ENCODE measurements at places on chromosomes 5 and 9.

GRCh38 chr9:87684627-87685219 is 41.2 kb upstream of the CTSL start:
- no peak for DNase-seq

- no peak for DNase-seq
These were observed 25.8 kb downstream of the PTGES2 start for GRCh38 chr9:128101690-128102089.

DNA sequence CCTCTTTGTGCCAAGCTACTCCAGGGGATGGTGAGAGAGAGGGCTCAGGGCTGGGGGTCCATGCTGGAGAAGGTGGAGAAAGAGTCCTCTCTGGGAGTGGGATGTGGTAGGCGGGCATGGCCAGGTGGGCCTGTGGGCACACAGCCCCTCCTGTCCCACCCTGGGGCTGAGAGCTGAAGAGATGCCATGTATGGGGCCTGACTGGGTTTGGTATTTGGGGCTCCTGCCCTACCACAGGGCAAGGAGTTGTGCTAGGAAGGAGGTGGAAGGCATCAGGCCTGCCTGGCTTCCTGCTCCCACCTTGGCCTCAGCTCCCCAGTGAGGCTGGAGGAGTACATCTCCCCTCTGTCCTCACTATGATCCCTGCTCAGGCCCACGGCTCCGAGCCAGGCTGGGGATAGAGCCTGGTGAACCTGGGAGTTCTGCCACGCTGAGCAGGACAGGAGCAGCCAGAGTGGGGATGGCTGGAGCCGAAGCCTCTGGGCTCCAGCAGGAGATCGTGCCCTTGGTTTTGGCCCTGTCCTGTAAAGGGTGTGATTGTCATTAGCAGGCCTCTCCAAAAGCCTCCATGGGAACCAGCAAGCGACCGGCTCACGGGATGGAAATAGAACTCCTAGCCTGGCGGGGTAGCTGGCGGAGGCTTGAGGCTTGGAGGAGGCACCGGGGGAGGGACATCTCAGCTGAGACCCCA is 75.5 kb downstream of the CACNA1B start:
- no peak for DNase-seq

- peak; percentile 34 for DNase-seq
These were observed 6.6 kb upstream of the FAM151B start for GRCh38 chr5:80481019-80481893.

GRCh38 chr5:171908638-171909037 is 97.8 kb downstream of the FBXW11 start:
- no peak for DNase-seq

GRCh38 chr9:89802781-89803355 is 198.1 kb downstream of the GADD45G start:
- no peak for DNase-seq

GRCh38 chr5:53971551-53971950 is 338.8 kb downstream of the ARL15 start:
- DNase-seq: no peak

DNA sequence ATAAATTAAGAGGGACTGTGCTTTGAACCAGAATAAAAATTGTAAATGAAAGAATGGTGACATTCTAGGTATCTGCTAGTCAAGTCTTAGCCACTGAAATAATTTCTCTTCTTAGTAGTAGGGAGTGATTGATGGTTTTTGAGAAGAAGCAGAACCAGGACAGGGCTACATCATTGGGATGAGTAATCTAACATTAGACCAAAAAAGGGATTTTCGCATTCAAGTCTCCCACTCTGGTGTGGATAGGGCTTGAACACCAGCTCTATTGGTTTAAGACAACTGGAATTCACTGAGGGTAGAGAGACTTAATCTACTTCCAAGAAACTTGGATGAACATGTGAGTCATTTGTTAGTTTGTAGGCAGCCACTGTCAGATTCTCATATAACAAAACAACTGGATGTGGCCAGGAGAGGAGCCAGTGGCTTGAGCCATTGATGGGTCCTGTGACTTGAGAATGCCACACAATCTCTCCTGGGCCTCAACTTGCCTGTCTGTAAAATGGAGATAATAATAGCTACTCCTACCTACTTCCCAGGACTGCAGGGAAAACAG is 16.6 kb downstream of the FAT2 start:
- no peak for DNase-seq

GRCh38 chr5:73722231-73722630 is 96.2 kb downstream of the ARHGEF28 start:
- DNase-seq: no peak

DNA sequence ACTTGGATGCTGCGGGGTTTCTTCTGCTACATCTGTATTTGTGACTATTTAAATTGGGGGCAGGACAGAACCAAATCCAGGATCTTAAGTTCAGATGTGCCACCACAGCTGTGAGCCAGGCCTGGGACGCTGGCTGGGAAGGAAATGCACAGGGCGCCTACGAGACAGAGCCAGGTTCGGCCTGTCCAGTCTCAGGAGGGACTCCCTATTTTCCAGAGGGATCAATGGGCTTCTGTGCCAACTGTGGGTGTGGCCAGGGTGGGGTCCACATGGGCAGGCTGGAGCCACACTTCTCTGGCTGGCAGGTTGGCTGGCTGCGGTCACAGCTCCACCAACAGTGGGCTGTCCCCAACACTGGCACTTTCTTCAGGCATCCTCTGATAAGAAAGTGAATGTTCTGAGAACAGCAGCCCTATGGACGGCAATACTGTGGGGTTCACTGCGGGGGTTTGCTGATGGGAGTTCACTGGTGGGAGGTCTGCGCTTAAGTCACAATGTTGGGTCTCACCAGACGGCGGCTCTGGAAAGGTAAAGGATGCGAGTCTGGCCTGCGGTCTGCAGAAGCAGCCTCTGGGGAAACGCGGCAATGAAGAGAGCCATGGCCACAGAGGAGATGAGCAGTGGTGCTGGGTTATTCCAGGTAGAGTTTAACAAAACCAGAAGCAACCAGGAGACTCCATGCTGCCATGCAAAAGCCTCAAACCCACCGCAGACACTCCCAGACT is 78.1 kb downstream of the DAP start:
- DNase-seq: no peak

DNA sequence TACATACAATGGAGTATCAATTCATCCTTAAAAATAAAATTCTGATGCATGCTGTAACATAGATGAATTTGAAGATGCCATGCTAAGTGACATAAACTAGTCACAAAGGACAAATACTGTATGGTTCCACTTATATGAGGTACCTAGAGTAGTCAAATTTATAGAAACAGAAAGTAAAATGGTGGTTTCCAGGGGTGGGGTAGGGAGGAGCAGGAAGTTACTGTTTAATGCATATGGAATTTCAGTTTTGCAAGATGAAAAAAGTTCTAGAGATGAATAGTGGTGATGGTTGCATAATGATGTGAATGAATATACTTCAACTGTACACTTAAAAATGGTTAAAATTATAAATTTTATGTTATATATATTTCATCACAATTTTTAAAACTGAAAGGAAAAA is 57.3 kb upstream of the FNIP1 start:
- no peak for DNase-seq

DNA sequence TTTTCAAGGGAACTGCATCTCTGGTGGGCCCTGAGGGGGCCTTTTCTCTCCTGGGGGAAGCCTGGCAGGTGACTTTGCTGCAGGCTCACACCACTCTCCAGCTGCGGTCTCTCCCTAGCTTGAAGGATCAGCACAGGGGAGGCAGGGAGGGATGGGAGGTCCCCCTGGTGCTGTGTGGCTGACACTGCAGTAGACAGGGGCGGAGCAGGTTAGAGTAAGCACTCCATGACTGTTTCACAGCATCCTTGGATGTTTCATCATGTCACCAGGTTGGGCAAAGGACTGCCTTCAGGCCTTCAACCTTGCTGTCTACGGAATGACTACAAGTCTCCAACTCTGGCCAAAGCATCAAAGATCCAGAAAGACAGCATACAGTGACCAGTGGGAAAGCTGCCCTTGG is 470.7 kb downstream of the CDK5RAP2 start:
- no peak for DNase-seq

GRCh38 chr5:146334074-146334533 is 4.5 kb upstream of the POU4F3 start:
- no peak for DNase-seq

DNA sequence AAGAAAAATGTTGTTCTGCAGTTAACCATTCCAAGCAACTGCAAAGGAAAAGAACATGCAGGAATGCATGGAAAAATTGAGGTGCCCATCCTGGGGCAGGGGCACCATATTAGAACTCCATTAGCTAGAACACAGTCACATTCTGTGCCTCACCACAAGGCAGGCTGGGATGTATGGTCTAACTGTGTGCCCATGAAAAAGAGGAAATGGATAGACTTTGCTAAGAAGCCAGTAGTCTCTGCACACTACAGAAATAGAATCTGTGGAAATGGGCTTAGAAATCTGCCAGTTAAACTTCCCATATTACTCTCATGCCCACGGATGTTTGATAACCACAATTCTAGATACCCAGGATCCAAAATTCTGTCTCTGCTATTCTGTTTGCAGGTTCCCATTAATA is 423.8 kb upstream of the SMARCA2 start:
- no peak for DNase-seq

- no peak for DNase-seq
These were observed 224.6 kb downstream of the GABBR2 start for GRCh38 chr9:98484162-98484561.

DNA sequence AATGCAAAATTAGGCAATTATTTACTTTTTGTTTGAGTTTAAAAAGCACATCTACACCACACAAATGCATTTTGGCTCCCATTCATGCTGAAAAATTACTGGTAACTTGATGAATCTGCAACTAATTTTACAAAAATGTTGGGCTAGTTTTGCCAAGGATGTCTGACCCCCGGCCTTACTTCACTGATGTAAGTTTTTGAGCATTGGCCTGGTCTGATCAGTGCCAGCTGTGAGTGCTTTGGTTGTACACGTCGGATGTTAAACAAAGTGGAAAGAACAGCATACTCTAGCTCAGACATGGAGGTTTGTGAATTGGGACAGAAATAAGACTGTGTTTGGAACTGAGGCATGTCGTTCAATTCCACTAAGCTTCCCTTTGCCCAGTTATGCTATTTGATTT is 1044.2 kb downstream of the TLE4 start:
- DNase-seq: no peak

GRCh38 chr5:12245429-12245828 is 341.2 kb upstream of the CTNND2 start:
- DNase-seq: no peak

DNA sequence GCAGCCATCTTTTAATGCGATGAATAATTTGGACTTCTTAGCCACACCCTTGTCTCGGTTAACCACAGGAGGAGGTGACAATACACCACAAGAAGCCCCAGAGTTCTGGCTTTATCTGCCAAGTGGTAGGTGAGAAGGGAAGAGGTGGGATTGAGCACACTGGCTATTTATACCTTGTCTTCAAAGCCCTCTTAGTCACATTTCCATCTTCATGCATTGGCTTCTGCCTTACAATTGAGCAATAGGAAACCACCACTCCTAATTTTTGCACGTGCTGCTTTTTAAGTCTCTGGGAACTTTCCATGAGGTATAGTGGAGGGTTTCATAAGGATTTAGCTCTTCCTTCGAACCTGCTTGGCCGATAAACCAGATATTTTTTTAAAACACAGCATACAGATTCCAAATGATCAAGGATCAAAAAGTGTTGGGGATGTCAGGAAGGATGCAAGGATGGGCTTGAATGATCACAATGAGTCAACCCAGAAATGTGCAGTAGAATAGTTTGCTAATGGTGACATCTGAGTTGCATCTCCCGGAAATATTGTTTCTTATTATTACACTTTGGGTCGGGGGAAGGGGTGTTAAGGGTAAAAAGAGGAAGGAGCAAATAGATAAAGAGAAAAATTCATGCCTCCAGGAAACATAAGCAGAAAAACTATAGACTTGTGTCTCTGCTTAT is 25.5 kb downstream of the PLAC8L1 start:
- peak; percentile 15 for DNase-seq

- no peak for DNase-seq
These were observed 49.7 kb downstream of the SNX24 start for GRCh38 chr5:122895141-122895540.

DNA sequence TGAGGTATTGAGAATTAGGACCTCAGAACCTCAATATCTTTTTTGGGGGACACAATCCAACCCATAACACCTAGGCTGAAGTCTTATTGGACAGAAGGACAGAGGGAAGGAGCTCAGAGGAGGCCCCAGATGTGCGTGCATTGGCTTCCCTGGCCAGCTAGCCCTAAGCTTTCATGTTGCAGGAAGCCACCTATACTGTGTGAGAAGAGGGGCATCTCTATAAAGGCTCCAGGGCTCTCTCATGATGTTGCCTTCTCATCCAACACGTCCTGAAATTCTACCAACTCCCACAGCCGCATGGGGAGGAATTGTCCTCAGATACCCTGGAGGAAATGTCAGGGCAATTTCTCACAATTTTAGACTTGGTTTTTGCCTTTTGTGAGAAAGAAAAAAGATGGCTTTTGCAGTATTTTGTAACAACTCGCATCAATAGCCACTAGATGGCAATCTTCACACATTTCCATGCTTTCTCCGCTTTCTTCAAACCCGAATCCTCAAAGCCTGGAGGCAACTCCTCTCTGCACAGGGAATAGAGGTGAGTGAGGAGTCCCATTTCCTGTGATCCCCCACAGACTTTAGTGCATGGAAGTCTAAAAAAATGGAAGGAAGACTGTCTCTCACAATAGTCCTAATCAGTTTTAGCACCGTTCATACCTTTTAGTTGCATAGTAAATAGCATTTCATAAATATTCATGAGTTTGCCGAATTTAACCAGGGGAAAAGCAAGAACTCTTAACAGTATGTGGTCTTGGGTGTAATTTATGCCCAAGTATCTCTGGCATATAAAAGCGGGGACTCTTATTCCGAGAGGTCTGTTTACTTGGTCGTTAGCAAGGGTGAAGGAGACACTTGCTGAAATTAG is 7.4 kb upstream of the PPP3R2 start:
- no peak for DNase-seq

DNA sequence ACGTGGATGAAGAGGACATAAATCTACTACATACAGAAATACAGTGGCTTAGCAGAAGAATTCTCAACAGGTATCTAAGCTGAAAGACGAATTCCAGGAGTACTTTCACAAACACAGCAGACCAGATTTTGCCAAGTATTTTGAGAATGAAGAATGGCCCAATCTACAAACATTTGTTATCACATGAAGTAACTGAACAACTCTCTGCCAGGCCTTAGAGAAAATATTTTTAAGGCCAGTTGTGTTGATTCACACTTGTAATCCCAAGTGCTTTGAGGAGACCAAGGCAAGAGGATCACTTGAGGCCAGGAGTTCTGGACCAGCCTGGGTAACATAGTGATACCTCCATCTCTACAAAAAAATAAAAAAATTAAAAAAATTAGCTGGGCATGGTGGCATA is 14.3 kb downstream of the AGTPBP1 start:
- DNase-seq: no peak
